Fibroblast of upper back skin (primary cell): ENCODE measurements at places on chromosomes 6 and 20.

- DNase-seq: no peak
These were observed 108.8 kb downstream of the PPP1R14C start for GRCh38 chr6:150251566-150252186.

- DNase-seq: peak; percentile 16
These were observed 164.3 kb upstream of the MLN start for GRCh38 chr6:33967966-33968724.

GRCh38 chr20:9808166-9808565, 30.7 kb downstream of the PAK5 start:
- DNase-seq: no peak

GRCh38 chr20:33773412-33774089, 37.6 kb upstream of the CHMP4B start:
- DNase-seq: no peak

DNA sequence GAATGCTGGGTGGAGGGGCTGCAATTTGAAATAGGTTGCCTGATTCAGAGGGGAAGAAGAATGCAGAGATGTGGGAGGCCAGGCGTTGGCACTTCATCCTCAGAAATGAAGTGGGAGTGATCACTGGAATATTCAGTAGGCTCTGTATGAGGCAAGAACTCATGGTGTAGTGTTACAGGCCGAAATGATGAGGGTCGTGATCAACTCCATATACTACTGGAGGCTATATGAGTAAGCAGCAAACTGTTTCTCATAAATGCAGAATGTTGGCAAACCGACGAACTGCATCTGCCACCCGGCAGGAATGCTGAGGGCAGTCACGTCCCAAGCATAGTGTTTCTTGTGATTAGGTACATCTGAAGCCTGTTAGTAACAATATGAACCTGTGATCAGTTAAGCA, 12.7 kb downstream of the KCNS1 start:
- DNase-seq: peak; percentile 89

DNA sequence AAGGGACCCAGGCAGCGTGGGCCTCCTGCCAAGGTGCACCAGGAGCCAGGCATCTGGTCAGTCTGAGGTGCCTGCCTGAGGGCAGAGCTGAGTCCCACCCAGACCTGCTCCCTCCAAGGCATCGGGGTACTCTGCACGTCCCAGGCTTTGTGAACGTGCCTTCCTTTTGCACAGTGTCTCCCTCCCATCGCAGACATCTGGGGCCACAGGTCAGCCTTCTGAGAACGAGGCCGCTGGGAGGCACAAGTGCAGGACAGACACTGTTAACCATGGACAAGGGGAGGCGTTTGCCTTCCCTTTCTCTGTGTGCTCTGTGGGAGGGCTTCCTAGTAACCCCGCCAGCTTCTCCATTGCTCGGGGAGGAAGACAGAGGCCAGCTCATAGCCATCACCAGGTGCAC, 47.6 kb downstream of the TFAP2C start:
- no peak for DNase-seq
